BE2C (cell line): ENCODE measurements at places on chromosomes 11 and 22.

GRCh38 chr22:49509016-49509415 lies 318.7 kb downstream of the BRD1 start:
- DNase-seq = no peak

DNA sequence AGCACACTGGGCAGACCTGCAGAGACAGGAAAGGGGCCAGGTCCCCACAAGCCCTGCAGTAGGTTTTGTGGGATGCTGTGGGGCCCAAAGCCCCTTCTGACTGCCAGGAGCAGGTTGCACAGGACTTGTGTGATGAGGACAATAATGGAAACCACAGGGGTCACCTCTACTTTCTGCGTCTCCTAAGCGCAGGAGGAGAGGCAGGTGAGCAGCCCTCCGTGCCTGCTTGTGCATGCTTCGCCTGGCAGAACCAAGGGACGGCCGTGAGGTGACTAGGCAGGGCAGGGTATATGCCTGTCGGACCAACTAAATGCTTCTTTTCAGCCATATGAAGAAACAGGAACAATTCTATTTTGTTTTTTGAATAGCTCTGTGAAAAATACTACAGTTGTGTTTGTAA lies 77.9 kb upstream of the PITPNB start:
- DNase-seq = peak; percentile 1

GRCh38 chr22:35560824-35561223 lies 20.2 kb downstream of the RASD2 start:
- DNase-seq = no peak

DNA sequence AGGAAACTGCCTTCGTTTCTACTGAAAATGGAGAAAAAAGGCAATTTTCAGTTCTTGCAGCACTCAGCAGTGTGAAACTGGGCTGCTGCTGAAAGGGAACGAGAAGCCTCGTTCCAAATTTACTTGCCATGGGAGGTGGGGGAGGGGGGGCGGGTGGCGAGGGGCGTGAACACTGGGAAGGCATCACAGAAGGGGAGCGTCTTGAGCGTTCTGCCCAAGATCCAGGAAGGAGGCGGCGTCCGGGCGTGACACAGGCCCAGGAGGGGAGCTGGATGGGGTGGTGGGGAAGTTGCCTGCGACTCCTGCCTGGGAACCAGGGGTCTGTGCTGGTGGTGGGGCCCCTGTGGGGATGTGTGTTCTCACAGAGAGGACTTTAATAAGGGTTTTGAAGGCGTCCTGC lies 213.5 kb downstream of the CTTN start:
- no peak for DNase-seq

GRCh38 chr11:74316772-74317505 lies 5.5 kb upstream of the P4HA3 start:
- DNase-seq = no peak

DNA sequence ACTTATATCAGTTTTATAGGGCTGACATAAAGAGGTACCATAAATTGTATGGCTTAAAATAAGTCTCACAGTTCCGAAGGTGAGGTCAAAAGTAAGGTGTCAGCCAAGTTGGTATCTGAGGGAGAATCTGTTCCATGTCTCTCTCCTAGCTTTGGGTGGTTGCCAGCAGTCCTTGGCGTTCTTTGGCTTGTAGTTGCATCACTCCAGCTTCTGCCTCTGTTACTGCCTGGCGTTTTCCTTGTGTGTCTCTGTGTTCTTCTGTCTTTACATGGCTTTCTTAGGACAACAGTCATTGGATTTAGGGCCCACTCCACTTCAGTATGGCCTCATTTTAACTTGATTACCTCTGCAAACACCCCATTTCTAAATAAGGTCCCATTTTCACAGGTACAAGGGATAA lies 16.7 kb downstream of the MMP7 start:
- no peak for DNase-seq

- DNase-seq = no peak
Measured at GRCh38 chr22:29284196-29284595, 16.1 kb downstream of the EWSR1 start.

DNA sequence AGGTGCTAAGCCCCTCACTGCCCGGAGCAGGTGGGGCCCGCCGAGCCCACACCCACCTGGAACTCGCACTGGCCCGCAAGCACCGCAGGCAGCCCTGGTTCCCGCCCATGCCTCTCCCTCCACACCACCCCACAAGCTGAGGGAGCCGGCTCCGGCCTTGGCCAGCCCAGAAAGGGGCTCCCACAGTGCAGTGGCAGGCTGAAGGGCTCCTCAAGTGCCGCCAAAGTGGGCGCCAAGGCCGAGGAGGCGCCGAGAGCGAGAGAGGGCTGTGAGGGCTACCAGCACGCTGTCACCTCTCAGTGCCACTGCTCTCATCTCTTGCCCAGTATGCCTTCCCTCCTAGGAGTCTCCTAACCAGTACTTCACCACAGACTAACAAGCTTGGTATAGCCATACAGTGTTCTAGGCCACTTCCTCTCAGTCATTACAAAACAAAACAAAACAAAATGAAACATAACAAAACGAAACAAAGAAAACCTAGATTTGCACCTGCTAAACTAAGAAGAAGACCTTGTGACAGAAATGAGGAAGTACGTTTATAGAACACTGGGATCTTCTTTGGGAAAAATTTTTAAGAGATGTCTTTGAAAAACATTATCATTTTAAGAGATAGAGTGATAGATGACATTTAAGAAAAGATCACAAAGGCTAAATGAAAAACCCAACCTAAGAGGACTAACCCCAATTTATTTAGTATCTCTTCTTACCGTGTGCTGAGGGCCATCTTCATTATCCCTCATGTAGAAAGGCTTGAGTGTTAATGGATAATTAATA lies 47.7 kb upstream of the GAB2 start:
- no peak for DNase-seq

GRCh38 chr11:44602891-44603310 lies 37.4 kb downstream of the CD82 start:
- DNase-seq = no peak

GRCh38 chr11:116577273-116577672 lies 195.5 kb downstream of the BUD13 start:
- no peak for DNase-seq

DNA sequence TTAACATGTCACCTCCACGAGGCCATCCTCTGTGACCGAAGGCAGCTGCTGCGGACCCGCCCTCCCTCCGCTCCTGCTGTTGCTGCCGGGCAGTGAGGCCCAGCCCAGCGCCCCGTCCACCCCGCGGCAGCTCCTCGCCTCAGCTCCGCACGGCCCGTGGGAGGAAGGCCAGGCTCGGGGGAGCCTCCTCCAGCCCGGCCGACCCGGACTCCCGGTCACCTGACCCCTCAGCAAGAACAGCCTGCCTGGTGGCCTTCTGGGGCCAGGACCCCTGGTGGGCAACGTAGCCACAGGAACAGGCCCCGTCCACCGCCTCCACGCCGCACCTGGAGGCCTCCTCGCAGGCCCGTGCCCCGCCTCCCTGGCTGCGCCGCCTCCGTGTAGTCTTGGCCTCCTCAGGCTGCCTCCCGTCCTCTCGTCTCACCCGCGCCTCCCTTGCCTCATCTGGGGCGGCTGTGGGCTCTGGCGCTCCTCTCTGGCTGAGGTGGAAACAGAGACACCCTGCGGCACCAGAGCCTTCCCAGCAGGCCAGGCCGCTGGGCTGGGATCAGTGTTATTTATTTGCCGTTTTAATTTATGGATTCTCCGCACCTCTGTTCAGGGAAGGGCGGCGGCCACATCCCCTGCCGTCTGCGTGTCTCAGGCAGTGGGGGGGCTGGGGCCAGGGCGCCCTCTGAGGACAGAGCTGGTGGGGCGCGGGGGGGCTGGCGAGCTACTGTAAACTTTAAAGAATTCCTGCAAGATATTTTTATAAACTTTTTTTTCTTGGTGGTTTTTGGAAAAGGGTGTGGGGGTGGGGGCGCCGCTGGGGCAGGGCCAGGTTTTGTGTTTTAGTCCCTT lies 25.4 kb downstream of the MOB2 start:
- no peak for DNase-seq

DNA sequence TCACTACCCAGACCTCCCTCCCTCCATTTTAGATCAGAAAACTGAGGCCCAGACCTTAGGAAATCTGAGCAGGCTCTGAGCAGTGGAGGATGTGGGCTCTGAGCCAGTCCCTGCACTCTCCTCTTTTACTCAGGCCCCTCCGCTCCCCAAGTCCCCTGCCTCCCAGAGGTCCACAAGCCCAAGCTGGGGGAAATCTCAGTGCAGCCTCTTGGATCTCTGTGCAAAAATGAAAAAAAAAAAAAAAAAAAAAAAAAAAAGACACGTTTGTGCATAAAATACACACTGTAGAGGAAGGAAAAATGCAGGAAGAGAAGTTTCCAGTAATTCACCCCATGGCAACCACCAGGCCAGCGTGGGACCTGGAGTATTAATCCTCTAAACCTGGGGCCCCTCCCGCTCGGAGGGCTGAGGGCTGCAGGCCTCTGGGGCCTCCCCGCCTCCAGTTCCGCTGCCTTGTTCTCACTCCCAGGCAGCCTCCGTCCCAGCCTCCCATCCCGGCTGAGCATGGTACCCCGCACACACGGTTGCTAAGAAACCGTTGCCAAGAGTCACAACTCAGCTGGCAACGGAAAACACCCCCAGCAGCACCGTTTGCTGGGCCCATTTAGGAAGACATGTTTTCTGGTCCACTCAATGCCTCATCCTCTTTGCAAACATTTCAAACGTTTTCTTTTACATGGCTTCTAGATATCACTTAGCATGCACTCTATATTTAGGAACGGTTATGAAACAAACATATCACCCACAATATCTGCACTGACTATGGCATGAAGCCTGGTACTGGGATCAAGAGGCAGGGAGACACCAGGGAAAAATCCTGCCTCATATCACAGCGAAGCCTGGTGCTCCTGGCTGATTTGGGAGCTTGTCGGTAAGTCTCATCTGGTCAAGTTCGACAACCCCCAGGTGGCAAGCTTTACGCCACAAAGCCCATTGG lies 227.5 kb downstream of the CTTN start:
- no peak for DNase-seq

GRCh38 chr22:43535741-43536140 lies 123.9 kb downstream of the MPPED1 start:
- no peak for DNase-seq

DNA sequence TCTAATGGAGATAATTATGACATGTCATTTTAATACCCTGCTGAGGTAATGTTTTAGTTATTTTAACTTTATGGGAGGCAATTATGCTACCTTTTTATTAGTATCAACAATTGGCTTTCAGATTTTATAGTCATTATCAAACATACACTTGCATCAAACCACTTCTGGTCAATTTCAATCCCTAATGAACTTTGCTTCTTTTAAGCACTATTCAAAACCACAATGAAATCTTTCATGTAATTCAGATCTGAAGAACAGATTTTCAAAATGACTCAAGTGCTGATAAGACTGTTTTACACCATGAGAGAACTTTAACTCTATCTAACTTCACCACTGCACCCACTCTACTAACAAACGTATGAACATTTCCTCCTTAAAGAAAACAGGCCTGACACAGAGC lies 25.9 kb upstream of the CCDC34 start:
- DNase-seq = no peak

DNA sequence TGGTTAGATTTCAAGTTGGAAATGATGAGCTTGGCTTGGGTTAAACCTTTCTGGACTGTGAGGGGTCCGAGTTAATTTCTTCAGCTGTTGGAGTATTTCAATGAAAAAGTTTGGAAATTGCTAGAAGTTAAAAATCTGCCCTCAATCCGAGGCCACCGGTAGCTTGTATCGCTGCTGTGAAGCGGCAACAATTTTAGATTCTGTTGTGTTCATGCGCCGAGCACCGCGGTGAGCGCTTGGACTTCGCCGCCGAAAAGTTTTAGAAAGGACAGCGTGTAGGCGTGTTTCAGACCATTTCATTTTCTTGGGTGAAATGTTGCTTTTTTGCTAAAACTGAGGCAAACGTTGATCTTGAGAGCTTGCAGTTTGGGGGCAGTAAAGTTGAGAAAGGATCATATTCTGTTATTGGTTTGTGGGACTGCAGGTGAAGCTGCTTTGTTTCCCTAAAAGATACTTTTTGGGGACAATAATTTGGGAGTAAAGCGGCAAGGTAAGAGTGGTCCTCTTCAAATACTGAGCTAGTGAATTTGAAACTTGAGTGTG lies 928 bp downstream of the FBXO7 start:
- DNase-seq = peak; percentile 16

GRCh38 chr22:20918663-20919218 lies 1.5 kb downstream of the CRKL start:
- DNase-seq = peak; percentile 14

DNA sequence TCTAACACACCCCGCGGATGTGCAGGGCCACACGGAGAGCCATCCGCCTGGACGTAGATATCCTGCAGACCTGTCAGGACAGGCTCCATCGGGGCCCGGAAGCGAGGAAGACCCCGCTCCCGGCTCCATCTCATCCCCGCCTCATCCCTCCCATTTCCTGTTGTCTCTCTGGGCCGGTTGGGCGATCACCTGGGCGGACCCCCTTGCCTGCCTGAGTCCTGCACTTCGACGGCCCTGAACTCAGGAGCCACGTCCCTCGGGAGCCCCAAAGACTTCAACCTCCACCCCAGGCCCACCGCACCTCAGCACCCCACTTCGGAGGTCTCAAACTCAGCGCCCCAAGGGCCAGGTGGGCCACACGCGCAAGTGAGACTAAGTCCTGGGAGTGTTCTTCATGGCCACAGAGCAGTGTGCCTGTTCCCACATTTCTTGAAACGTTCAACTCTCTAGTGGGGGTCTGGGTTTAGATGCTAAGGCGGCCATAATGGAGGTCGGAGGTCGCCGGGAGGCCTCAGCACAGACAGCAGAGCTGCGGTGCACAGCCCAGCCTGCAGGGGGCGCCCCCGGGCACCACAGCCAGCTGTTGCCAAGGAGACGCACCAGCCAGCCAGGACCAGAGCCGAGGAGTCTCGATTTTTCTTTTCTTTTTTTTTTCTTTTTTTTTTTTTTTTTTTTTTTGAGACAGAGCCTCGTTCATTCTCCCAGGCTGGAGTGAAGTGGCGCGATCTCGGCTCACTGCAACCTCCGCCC lies 26.0 kb upstream of the FADD start:
- DNase-seq = peak; percentile 50

GRCh38 chr11:70732881-70733196 lies 334.5 kb downstream of the CTTN start:
- DNase-seq = peak; percentile 57

- DNase-seq = no peak
Measured at GRCh38 chr11:6882751-6883150, 6.3 kb downstream of the OR10A4 start.

- DNase-seq = peak; percentile 60
Measured at GRCh38 chr22:20080776-20081654, 974 bp downstream of the DGCR8 start.

GRCh38 chr11:130476200-130476921 lies 27.9 kb downstream of the ADAMTS15 start:
- no peak for DNase-seq

- no peak for DNase-seq
Measured at GRCh38 chr11:123770712-123771111, 16.4 kb upstream of the OR6X1 start.

GRCh38 chr11:117909611-117910382 lies 19.4 kb downstream of the TMPRSS13 start:
- no peak for DNase-seq
